ENCODE measurements at places on chromosomes 16 and 17.

- no peak for DNase-seq
Observed at GRCh38 chr17:48003417-48004151, 32.7 kb downstream of the CDK5RAP3 start.

DNA sequence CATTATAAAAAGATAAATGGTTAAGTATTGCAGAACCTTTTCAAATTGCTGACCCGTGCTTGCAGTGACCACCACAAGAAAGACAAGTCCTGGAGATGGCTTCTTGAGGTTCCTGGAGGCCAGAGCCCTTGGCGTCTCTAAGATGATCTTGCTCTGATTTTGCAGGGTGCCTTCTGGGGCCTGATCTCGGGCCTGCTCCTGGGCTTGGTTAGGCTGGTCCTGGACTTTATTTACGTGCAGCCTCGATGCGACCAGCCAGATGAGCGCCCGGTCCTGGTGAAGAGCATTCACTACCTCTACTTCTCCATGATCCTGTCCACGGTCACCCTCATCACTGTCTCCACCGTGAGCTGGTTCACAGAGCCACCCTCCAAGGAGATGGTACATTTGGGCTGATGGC, 63.0 kb downstream of the SLC5A11 start:
- no peak for DNase-seq

DNA sequence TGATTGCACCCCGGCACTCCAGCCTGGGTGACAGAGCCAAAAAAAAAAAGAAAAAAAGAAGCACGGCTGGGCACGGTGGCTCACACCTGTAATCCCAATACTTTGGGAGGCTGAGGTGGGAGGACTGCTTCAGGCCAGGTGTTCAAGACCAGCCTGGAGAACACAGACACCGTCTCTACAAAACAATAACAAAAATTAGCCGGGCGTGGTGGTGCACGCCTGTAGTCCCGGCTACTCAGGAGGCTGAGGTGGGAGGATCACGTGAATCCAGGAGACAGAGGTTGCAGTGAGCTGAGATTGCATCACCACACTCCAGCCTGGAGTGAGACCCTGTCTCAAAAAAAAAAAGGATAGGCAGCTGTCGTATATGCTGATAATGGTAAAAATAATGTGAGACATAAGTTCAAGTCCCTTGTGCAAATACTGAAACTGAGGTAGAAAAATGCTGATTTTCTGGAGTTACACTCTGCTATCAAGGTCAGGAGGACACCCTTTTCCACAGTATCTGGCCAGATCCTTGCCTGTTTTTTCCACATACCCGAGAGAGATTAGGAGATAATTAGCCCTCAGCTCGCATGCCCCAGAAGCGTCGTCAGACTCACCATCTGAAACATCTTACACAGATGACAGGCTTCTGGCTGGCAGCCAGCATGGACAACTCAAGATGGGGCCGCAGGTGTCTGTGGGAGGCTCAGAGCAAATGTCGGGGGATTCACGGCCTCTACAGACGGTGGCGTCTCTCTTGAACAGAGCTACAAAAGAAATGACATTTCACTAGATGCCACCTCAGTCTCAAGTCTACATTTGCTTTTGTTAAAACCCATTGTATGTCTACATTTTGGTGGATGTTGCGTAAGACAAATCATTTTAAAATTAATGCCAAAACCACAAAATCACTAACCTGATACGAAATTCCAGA, 36.8 kb downstream of the WDR45B start:
- no peak for DNase-seq

DNA sequence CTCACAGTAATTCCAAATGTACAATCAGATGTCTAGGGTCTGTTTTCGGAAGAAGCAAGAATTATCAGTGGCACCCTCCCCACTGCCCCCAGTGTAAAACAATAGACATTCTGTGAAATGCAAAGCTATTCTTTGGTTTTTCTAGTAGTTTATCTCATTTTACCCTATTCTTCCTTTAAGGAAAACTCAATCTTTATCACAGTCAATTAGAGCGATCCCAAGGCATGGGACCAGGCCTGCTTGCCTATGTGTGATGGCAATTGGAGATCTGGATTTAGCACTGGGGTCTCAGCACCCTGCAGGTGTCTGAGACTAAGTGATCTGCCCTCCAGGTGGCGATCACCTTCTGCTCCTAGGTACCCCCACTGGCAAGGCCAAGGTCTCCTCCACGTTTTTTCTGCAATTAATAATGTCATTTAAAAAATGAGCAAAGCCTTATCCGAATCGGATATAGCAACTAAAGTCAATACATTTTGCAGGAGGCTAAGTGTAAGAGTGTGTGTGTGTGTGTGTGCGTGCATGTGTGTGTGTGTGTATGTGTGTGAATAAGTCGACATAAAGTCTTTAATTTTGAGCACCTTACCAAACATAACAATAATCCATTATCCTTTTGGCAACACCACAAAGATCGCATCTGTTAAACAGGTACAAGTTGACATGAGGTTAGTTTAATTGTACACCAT, 59.7 kb downstream of the HLF start:
- peak; percentile 12 for DNase-seq

DNA sequence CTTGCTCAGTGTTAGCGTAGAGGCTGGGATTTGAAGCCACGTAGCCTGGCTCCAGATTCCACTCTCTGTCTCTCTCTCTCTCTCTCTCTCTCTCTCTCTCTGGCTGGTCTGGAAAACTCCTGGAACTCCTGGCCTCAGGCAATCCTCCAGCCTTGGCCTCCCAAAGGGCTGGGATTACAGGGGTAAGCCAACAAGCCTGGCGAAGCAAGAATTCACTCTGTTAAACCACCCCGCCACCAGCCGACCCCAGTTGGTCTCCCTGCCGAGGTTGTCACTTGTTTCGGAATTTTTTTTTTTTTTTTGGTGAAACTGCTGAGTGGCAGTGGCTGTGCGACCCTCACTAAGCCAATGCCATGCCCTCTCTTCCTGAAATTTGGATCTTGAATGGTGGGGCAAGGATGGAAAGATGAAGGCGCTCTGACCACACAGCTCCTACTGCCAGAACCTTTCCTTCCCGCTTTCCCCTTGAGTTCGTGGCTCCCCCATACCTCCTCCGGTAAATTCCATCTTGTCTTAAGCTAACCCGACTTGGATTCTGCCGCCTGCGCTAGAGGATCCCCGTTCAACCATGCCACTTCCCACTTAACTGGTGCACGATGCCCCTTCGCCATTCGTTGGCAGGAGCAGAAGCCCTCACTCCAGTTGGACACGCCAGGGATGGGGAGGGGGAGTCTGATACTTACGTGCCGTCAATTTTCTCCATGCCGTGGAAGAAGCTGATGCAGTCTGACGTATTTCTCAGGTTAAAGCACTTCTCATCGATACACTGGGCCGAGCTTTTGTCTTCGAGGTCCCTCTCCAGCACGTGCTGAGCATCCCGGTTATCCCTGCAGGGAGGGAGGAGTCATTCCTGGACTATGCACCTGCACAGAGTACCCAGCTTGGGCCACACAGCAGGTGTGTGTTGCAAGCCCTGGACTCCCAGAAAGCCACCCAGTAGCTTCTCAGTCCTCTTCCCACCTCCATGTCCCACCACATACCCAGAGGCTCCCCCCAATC, 13.1 kb downstream of the TEKT5 start:
- no peak for DNase-seq

DNA sequence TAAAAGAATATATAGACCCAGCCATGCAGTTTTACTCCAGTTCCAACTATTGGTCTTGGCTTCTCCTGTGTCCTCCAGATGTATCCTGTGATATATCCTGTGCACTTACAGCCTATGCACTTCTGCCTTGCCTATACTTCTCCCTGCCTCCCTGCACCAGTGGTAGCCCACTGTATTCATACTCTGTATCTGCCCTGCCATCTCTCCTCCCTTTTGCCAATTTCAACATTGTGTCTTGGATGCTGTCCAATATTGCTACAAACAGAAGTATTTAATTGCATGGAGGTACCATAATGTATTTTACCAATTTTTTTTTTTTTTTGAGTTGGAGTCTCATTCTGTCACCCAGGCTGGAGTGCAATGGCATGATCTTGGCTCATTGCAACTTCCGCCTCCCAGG, 242.7 kb downstream of the HAPSTR1 start:
- DNase-seq = no peak

GRCh38 chr17:2138318-2138717, 83.4 kb downstream of the HIC1 start:
- DNase-seq = peak; percentile 40

- no peak for DNase-seq
Observed at GRCh38 chr17:82874011-82874835, 34.4 kb upstream of the ZNF750 start.

GRCh38 chr16:3099732-3100499, 822 bp upstream of the ZSCAN10 start:
- peak; percentile 93 for DNase-seq

- peak; percentile 78 for DNase-seq
Observed at GRCh38 chr16:4675864-4676786, 17.2 kb upstream of the NUDT16L1 start.

- DNase-seq = no peak
Observed at GRCh38 chr16:10865991-10866966, 10.7 kb upstream of the CIITA start.

GRCh38 chr17:58985367-58985766, 121.3 kb downstream of the TRIM37 start:
- DNase-seq = no peak

DNA sequence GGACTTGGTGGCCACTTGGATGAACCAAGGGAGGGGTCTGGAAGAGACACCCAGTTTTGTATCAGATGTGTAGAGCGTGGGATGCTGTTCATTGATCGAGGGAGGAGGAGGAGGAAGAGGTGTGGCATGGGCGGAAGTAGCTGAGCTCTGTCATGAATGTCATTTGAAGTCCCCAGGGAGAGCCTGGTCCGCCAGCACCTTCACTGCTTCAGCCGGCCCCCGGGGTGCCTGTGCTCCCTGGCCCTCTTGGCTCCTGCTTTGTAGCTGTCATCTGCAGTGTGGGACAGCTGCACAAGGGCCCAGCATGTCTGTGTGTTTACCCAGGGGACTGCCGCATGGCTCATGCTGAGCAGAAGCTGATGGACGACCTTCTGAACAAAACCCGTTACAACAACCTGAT, 75.4 kb upstream of the RBL2 start:
- no peak for DNase-seq

- no peak for DNase-seq
Observed at GRCh38 chr17:76914937-76915336, 46.7 kb downstream of the MGAT5B start.

GRCh38 chr16:30490210-30490609, 17.7 kb downstream of the ITGAL start:
- DNase-seq = no peak

DNA sequence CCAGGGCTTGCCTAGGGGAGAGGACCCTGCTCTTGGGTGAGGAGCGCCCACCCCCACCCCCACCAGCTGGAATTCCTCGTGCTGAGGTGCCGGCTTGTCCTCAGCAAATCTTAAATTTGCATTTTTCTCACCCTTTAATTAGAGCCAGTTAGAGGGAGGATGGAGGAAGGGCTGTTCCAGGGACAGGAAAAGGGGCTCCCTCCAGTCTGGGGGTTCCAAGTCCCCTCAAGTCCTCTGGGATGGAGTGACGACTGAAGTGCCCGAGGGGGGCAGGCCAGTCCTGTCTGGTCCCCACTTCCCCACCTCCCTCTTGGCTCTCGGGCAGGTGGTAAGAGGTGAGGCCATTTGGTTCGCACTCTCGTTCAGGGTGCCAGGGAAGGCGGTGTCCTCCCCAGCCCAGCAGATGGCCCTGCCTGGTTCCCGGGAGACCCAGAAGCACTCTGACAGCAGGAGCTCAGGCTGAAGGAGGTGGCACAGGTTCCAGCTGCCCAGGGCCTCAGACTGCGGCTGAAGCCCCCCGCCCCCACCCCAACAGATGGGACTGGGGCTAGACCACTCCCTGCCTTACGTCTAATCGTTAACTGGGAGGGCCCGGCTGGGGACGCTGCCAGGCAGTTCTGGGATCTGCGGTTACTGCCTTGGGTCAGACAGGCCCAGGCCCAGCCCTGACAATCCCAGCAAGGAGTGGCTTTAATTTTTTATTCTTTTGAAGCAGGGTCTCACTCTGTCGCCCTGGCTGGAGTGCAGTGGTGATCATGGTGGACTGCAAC, 2.2 kb downstream of the RAB26 start:
- DNase-seq = no peak

DNA sequence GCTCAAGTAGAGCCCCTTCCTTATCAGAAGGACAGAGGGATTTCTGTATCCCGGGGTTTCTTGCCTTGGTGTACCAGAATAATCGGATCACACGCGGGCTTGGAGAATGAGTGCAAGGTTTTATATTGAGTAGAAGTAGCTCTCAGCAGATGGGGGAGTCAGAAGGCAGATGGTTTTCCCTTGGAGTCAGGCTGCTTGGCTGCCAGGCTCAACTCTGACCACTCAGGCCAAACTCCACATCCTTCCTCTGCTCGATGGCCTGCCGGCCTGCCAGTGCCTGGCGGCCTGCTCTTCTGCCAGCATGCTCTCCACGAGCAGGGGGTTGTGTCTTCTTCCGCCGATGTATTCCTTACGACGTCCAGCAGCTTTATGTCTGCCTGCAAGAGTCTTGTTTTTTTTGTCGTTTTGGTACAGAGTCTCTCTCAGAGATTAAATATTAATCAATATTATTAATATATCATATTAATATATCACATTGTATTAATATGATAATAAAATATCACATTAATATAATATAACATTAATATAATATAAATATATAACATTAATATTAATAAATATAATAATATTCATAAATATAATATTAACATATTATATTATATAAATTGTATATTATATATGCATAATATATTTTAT, 229.2 kb upstream of the WSCD1 start:
- DNase-seq = no peak

- DNase-seq = no peak
Observed at GRCh38 chr17:32584792-32585191, 98.0 kb downstream of the CDK5R1 start.

DNA sequence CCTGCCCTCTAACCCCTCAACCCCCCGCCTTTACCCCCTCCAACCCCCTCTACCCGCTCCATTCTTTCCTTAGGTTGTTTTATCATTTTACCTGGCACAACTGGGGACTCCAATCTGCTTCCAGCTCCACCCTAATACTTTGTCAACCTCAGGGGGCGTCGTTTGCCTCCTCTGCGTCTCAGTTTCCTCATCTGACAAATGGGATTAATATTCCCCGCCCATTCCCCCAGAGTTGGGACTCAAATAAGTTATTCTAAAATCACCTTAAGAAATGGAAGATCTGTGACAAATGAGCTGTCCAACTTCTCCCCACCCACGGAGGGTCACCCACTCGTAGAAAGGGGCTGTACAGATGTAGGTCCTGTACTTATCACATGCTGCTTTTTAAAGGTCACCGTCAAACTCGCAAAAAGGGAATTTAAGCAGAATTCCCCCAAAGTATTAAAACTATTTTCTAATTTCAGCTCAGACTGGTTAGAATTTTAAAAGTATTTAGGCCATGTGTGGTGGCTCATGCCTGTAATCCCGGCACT, 40.6 kb upstream of the CPNE2 start:
- DNase-seq = no peak

Measured in CD4-positive, alpha-beta T cell treated with Interleukin-17A for 1 hour (primary cell).